ENCODE measurements at places on chromosomes 6 and 20.

DNA sequence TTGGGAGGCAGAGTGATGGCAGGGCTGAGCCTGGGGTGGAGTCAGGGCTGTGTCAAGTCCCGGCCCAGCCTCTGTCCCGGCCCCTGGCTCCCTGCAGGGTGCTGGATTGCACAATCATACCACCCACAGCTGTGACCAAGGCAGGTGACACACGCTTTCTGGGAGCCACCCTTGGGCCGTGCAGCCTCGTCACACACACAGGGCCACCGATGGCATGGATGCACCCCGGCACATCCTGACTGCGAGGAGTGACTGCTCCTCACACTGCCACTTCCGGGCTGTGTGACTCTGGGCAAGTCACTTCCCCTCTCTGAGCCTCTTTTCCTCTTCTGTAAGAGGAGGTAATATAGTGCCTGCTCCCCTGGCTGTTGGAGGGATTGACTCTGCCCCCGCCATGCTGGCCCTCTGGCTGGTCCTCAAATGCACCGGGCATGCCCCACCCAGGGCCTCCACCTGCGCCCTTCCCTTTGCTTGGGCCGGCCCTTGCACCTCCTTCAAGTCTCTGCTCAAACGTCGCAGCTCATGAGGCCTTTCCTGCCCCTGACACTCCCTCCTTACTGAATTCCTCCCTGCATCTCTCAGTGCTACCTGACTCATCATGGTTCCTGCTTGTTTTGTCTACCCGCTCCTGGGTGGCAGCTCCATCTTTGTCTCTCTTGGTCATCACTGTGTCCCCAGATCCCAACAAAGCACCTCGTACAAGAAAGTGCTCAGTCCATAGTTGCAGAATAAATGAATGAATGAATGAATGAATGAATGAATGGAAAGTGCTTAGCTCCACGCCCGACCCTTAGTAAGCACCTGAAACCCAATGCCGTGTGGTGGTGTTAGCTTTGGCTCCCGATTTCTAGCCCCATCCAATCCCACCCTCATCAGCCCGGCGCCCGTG lies 93.5 kb downstream of the CEBPB start:
- no peak for DNase-seq

- no peak for DNase-seq
Measured at GRCh38 chr6:133767357-133767970, 121.4 kb upstream of the TCF21 start.

- DNase-seq, result no peak
Measured at GRCh38 chr6:64489763-64490162, 854.2 kb downstream of the PHF3 start.

DNA sequence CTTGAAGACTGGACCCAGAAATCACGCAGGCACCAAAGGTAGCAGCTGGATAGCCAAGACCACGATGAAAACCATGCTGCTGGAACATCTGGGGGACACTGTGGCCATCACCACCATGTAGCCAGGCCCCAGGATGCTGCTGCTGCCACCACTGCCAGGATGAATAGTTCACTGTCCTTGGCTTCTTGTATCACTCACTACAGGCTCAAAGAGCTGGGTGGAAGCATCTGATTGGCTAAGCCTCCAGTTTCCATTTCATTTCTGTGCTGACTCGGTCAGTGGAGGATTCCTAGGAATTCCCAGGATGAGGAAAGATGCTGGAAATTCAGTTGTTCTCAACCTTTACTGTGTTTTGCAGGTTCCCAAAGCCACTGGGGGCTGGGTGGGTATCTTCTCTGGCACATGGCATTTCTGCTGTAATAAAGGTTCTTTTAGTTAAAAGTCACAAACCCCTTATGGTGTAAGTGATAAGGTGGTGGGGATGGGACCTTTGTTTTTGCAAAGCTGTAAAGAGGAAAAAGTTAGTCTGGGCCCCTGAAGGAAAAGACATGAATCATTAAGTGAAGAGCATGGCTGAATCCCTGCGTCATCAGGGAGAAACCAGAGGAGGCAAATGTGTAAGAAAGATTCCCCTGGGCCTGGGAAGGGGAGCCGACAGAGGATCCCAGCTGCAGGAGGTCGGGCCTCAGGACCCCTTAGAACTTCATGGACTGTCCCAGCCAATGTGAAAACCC lies 75.6 kb upstream of the RNF24 start:
- no peak for DNase-seq

DNA sequence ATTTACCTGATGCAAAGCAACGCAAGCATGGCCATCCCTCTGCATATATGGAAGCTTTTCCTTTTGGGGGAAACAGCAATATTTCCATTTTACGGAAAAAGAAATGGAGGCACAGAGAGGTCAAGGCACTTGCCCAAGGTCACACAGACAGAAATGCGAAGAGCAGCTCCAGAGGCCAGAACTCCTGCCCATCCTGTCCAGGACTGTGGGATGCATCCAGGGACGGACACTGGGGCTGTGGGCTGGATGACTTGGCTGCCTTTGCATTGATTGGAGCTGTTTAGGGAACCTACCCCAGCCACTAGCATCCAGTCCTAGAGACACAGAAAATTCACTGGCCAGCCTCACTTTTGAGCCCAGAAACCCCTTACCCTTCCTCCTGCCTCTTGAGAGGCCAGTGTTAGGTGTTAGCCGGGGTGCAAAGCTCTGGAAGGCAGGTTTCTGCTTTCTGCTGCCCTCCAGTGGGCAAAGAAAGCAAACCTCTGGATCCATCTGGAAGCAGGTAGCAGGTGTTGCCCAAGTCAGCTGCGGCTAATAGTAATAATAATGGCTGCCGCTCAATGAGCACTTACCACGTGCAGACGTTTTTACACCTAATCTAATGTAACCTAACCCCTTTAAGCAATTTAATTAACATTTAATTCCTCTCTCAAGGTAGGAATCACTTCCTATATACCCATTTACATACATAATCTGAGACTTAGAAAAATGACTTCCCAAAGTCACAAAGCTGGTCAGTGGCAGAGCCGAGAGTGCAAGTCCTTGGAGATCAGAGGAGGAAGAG lies 31.7 kb upstream of the CCN5 start:
- DNase-seq, result peak; percentile 61

GRCh38 chr6:21582651-21583050 lies 10.9 kb upstream of the SOX4 start:
- DNase-seq, result no peak

- DNase-seq, result no peak
Measured at GRCh38 chr6:82097676-82098075, 149.9 kb downstream of the IBTK start.

GRCh38 chr20:36919715-36920333 lies 31.7 kb downstream of the SAMHD1 start:
- peak; percentile 67 for DNase-seq

DNA sequence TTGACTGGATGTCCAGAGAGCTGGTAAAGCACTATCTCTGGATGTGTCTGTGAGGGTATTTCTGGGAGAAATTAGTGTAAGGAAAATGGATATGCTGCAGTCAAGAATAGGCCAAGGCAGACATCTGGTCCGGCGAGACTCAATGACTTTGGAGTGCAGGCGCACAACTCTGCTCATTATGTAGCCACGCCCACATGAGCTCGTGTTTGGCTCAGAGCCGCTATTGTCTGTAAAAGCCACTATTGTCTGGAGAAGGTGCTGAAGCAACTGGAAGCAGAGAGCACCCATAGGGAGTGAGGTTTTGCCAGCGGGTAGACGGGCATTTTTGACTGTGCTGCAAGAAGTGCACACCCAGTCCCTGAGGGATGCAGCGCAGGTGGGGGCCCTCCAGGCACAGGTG lies 305.0 kb upstream of the POU3F2 start:
- DNase-seq, result no peak

DNA sequence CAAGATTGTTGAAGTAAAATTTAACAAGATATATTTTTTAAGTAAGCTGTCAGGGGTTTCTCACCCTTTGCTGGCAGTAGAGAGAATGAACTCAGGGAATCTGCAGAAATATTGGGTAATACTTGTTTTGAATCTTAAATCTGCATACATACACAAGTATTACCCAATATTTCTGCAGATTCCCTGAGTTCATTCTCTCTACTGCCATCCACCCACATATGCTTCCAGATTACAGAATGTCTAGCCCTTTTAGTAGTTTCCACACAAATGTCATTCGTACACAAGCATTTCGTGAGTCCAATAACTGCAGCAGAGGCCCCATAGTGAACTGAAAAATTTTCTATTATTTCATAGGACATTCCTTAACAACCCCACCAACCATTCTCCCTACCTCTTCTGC lies 69.6 kb upstream of the TNFRSF21 start:
- no peak for DNase-seq

- no peak for DNase-seq
Measured at GRCh38 chr6:4355241-4355640, 219.9 kb upstream of the ECI2 start.

DNA sequence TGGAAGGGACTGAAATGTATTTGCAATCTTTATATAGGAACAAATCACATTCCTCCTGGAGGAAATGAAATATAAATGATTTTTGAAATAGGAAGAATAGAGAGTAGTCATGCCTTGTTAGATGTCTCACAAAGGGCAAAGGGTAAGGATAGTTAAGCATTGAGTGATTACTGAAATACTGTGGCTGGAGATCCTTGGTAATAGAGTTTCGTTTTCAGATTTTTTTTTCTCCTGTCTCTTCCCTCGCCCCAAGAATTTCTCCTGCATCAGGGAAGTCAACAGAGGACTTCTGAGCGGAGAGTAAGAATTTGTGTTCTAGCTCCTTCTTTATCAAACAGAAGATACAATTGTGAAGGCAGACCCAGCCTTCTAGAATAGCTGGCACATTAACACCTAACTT lies 79.4 kb downstream of the PLCB4 start:
- DNase-seq, result no peak

DNA sequence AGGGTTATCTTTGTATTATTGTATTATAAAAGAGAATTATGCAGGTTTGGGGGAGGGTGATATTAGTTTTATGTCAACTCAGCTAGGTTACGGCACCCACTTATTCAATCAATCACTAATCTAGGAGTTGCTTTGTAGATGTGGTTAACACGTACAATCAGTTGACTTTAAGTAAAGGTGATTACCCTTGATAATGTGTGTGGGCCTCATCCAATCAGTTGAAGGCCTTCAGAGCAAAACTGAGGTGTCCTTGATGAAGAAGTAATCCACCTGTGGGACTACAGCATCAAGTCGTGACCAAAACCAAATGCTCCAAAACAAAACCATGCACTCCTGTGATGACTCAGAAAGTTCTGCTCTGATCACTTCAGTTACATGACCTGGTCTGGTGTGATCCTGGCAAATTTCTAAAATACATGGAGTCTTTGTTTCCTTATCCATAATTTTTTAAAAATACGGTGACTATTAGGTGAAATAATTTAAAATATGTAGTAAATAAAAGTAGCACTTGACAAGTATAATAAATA lies 114.1 kb downstream of the IYD start:
- no peak for DNase-seq

- DNase-seq, result no peak
Measured at GRCh38 chr6:147023148-147023547, 181.1 kb upstream of the STXBP5 start.

GRCh38 chr20:58553166-58553696 lies 38.0 kb upstream of the APCDD1L start:
- DNase-seq, result no peak

- no peak for DNase-seq
Measured at GRCh38 chr20:14127514-14128223, 132.4 kb downstream of the MACROD2 start.

DNA sequence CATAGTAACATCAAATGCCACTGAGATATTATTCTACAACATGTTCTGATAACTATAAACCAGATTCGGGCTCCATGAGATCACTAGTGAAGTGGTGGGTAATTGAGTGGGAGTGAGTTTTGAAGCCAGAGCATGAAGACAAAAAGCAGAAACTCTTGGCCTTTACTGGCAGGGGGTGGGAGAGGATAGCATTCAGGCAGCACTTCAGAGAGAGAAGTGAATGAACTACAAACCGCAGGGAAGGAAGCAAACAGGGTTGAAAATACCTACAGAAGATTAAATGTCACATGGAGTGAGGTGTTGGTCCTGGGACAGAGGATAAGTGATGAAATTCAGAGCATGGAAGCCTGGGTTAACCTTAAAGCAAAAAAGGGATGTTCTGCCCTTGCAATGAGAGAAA lies 250.0 kb downstream of the EPM2A start:
- no peak for DNase-seq

- DNase-seq, result no peak
Measured at GRCh38 chr6:77010931-77011542, 452.3 kb downstream of the HTR1B start.

- no peak for DNase-seq
Measured at GRCh38 chr20:54209216-54209813, 1.4 kb downstream of the PFDN4 start.

GRCh38 chr6:148898376-148899014 lies 151.7 kb downstream of the UST start:
- DNase-seq, result no peak

GRCh38 chr6:30074331-30075093 lies 1.1 kb downstream of the RNF39 start:
- DNase-seq, result no peak

- no peak for DNase-seq
Measured at GRCh38 chr6:140385679-140386078, 1011.2 kb upstream of the CITED2 start.

DNA sequence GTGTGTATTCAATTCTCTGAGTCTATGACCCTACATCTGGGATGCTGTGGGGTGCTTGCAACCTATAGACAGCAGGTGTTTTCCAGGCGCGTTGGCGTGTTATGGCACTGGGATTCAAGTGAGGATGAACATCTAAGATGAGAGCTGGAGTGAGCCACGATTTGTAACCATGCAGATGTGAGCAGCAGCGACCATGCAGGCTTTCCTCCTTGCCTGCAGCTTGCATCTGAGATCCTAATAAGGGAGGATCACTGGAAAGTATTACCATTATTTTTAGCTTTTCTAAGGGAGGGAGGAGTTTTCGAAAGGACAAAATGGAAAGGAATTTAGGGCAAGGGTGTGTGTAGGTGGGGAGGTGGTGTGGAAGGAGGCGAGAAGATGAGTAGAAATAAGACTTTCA lies 216.7 kb downstream of the ATXN1 start:
- DNase-seq, result no peak

DNA sequence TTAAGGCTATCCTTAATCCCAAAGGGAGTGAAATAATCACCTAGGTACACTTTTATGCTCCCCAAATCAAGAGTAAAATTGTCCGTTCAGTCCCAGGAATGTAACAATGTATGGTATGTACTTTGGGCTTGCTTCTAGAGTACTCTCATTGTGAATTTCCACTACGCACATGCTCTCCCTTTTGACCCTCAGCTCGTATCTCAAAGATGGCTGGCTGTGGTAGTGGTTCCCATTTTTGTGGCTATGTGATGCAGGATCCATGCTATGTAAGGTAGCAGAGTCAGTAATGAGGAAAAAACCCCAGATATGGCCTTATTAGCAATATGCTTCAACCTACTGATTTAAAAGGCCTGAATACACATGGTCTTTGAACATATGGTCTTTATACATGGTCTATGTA lies 133.7 kb downstream of the DST start:
- DNase-seq, result no peak

- no peak for DNase-seq
Measured at GRCh38 chr6:119430805-119431204, 81.2 kb upstream of the MAN1A1 start.

GRCh38 chr6:137543114-137543513 lies 48.9 kb upstream of the OLIG3 start:
- peak; percentile 3 for DNase-seq

- no peak for DNase-seq
Measured at GRCh38 chr6:170181338-170181690, 109.6 kb downstream of the DLL1 start.

- DNase-seq, result no peak
Measured at GRCh38 chr6:43771210-43771857, 1.3 kb downstream of the VEGFA start.

Measured in CD4-positive, alpha-beta T cell treated with Interleukin-6 at 100 ng/mL for 8 hours (primary cell).